ENCODE measurements at places on chromosomes 3 and 15.
A peak's percentile ranks its signal among the peaks of the same experiment; 100 is the strongest.

DNA sequence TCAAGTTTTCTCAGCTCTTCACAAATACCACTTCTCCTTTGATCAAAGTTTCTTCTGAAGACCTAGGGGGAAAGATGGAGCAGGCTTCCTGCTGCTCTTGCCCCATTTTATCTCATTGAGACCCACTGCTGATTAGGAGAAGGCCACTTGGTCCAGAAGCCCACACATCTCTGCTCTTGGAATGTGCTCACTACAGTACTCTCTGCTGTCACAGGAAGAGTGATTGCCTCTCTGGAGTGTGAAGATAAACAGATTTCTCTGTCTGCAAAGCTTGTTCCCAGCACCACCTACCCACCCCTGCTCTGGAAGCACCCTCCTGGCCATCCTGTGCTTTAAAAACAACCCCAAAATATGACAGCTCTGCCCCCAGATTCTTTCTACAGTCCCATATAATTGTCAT, 41.3 kb upstream of the PRTG start:
- no peak overlapping the region for H3K27ac ChIP-seq
- H3K36me3 ChIP-seq: no peaks in the 10 kb centered on the region
- no peak overlapping the region for H3K4me3 ChIP-seq
- DNase-seq: no peak

DNA sequence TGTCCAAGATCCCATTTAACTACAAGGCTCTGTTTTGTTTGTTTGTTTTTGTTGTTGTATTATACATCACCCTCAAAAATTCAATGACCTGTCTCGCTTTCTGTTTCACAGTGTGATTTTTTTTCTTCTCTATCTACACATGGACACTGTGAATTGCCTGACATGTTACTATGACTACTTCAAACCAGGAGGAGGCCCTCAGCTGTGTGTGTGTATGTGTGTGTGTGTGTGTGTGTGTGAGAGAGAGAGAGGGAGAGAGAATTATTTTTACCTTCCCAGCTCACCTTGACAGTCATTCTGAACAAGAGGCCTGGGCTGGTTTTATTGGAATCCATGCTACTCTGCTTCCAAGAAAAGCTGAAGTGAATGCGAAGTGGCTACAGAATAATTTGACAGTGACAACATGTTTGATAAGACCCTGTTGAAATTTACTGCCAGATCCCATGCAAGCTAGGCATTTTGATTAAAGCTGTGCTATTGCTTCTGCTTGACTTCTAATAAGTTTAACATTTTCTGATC, 841.4 kb downstream of the NSUN3 start:
- H3K27me3 ChIP-seq: no peaks in the 10 kb centered on the region
- no peak overlapping the region for H3K4me3 ChIP-seq
- no peaks in the 10 kb centered on the region for H3K36me3 ChIP-seq
- no peak for DNase-seq
- H3K4me1 ChIP-seq: no peaks in the 10 kb centered on the region

DNA sequence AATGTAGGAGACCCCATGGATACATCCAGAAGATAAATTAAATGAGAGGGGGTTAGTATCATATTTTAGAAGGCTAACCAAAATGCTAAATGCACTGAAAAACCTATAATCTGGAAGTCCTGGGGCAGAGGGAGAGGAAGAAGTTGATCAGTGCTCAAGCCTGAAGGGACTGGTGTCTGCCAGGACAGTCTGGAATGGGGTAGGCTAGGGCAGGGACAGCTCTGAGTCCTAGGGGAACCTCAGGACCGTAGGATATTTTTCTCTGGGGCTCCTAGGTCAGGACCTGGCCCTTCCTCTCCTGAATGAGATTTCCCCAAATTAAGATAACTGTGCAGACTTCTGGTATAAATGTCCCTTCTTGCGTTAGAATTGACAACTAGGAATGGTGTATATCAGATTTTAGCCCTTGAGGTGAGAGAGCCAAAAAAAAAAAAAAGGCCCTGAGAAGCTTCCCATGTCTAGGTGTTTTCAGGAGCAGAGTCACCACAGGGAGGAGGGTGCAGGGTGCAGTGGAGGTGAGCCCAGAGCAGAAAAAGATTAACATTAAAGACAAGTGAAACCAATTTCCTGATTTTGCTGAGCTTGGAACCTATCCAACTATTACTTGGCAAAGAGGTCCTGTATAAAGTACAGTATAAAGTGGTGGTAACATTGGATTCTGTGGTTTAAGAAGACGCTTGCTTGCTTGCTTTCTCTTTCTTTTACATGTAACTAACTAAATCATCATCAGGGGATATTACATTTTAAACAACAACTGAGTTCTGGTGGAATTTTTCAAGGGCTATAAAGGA, 63.5 kb downstream of the HACD2 start:
- peaks cover 39% of the 10 kb centered on the region for H3K4me1 ChIP-seq
- no peaks in the 10 kb centered on the region for H3K27me3 ChIP-seq
- H3K36me3 ChIP-seq: no peaks in the 10 kb centered on the region
- peak overlapping the region; percentile 49 for H3K27ac ChIP-seq

- no peak overlapping the region for H3K4me3 ChIP-seq
- DNase-seq: no peak
- no peak overlapping the region for H3K27ac ChIP-seq
- H3K27me3 ChIP-seq: no peaks in the 10 kb centered on the region
- no peaks in the 10 kb centered on the region for H3K4me1 ChIP-seq
- H3K36me3 ChIP-seq: no peaks in the 10 kb centered on the region
Observed at GRCh38 chr3:102460579-102460978, 25.8 kb downstream of the ZPLD1 start.

DNA sequence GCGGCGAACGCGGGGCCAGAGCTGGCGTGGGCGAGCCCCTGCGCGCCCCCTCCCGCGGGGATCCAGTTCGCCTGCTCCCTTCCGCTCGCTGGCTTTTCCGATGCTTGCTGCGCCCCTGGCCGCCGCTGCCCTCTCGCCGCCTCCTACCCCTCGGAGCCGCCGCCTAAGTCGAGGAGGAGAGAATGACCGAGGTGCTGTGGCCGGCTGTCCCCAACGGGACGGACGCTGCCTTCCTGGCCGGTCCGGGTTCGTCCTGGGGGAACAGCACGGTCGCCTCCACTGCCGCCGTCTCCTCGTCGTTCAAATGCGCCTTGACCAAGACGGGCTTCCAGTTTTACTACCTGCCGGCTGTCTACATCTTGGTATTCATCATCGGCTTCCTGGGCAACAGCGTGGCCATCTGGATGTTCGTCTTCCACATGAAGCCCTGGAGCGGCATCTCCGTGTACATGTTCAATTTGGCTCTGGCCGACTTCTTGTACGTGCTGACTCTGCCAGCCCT, 721 bp downstream of the P2RY1 start:
- no peaks in the 10 kb centered on the region for H3K27me3 ChIP-seq
- peak overlapping the region; percentile 87 for H3K4me3 ChIP-seq
- peaks cover 17% of the 10 kb centered on the region for H3K4me1 ChIP-seq
- no peaks in the 10 kb centered on the region for H3K36me3 ChIP-seq
- no peak for DNase-seq
- no peak overlapping the region for H3K27ac ChIP-seq

DNA sequence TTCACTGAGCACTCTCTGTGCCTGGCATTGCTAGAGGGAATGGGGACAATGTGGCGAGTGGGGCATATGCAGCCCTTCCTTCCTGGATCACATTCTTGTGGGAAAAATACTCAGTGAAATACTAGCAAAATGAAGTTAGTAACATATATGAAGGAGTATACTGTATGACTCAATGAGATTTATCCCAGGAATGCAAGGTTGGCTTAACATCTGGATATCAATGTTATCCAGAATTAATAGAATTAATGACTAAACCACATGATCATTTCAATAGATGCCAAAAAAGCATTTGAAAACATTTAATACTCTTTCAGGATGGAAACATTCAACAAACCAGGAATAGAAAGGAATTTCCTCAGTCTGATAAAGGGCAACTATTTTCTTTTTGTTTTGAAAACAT, 27.5 kb downstream of the AMOTL2 start:
- H3K4me1 ChIP-seq: peaks cover 40% of the 10 kb centered on the region
- DNase-seq: no peak
- peak overlapping the region; percentile 74 for H3K27ac ChIP-seq
- no peaks in the 10 kb centered on the region for H3K27me3 ChIP-seq
- H3K36me3 ChIP-seq: no peaks in the 10 kb centered on the region

GRCh38 chr3:61530355-61530754, 31.0 kb upstream of the PTPRG start:
- no peaks in the 10 kb centered on the region for H3K4me1 ChIP-seq
- H3K27ac ChIP-seq: no peak overlapping the region
- DNase-seq: no peak
- no peaks in the 10 kb centered on the region for H3K36me3 ChIP-seq
- H3K27me3 ChIP-seq: no peaks in the 10 kb centered on the region

DNA sequence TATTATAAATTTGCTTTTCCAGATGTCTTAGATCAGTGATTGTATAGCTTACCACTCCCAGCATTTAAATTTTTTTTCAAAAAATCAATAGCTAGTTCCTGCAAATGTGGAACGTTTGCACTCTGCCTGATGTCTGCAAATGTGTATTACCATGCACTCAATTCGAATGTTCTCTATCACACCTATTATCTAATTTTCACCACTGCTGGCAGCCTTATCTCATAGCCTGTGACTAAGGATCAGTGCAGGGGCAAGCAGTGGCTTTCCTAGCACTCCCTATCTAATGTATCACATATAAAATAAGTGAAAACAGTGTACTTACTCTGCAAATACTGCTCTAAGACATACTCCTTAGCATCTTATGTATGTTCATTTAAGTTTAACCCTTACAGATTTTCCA, 196.3 kb upstream of the PLSCR5 start:
- H3K36me3 ChIP-seq: no peaks in the 10 kb centered on the region
- H3K4me3 ChIP-seq: no peak overlapping the region
- DNase-seq: no peak
- no peaks in the 10 kb centered on the region for H3K27me3 ChIP-seq
